ENCODE measurements at places on chromosomes 11 and 22.

GRCh38 chr11:64298966-64299846 lies 952 bp upstream of the CATSPERZ start:
- DNase-seq: peak; percentile 64

- no peak for DNase-seq
These were observed 2.0 kb upstream of the TP53I11 start for GRCh38 chr11:44952500-44953260.

DNA sequence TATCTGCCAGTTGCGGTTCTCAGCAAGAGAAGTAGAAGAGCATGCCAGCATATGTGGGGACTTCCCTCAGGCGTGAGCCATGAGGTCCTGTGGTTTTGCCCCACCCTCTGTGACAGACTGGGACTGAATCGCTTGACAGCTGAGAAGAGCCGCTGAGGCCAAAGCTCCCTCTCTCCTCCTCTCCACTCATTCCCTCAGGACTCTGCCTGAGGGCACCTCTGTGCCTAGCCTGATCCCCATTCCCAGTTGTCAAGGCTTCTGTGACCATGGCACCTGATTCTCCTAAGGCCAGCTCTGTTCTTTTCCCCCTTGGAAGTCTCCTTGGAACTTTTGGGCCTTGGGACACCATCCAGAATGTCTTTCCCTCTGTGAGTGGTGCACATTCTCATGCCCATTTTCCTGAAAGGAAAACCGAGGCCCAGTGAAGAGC lies 27.0 kb downstream of the ART5 start:
- DNase-seq: no peak

GRCh38 chr11:96388891-96389719 lies 607 bp downstream of the CCDC82 start:
- DNase-seq: no peak

DNA sequence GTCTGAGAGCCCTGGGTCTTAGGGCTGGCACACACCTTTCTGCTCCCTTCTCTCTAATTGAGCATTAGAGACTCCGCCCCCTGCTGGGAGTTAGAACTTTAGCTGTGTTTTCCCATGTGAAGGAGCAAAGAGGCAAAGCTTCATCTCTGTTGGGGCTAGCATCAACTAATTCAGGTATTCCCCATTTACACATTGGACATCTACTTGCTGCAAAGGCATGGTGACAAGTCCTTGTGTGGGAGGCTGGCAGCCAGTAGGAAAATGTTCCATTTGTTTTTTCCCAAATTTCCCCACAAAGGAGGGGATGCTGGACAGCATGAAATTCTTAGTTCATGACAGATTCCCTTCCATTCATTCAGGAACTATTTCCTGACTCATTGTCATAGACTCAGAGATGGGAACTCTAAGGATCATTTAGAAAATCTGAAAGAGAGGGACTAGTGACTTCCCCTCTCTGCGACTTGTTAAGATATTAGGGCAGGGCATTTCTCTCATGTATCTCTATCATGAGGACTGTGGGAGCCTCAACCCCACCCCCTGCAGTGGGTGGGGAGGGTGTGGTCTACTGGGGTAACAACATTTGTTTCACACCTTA lies 3.6 kb downstream of the CD44 start:
- no peak for DNase-seq

- no peak for DNase-seq
These were observed 2.8 kb downstream of the IL17RA start for GRCh38 chr22:17087498-17088131.

Measured in hippocampal formation (tissue), 2 donors.